ENCODE measurements at places on chromosomes 6 and 20.
A peak's percentile ranks its signal among the peaks of the same experiment; 100 is the strongest.

- ATAC-seq, result no peak
Observed at GRCh38 chr6:112100561-112100960, 13.2 kb downstream of the FAM229B start.

DNA sequence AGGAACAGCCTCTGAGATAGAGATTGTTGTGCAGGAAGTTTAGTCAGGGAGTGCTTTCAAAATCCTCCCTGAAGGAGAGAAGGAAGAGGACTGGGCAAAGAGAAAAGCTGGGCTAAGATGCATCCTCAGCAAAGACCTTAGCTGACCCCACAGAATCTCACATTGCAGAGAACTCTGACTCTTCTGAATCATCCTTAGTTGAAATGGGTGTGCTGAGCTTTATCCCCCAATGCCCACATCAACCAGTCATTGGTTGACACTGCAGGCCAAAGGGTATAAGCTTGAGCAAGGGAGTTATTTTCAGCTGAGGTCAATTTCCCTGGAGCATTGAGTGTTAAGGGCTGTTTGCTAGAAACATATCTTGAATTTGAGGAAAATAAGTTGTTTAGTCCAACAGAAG lies 732.2 kb downstream of the CBLN4 start:
- no peak for ATAC-seq

- ATAC-seq, result no peak
Observed at GRCh38 chr6:37794825-37795224, 24.7 kb upstream of the ZFAND3 start.

DNA sequence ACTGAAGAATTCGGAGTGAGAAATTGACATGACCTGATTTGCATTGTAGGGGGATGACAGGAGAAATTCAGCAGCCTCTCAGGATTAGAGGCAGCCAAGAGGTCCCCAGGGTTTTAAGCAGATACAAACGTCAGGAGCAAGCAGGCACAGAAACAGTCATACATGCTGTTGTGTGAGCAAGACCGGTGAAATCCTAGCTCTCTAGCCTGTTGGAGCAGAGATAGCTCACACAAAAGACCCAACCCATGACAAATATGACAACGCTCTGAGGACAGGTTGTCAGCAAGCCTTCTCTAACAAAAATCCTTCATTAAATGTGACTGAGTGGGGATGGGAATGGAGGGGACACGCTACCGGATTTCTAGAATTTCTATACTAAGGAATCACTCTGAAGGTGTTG lies 23.0 kb upstream of the AKAP12 start:
- no peak for ATAC-seq

DNA sequence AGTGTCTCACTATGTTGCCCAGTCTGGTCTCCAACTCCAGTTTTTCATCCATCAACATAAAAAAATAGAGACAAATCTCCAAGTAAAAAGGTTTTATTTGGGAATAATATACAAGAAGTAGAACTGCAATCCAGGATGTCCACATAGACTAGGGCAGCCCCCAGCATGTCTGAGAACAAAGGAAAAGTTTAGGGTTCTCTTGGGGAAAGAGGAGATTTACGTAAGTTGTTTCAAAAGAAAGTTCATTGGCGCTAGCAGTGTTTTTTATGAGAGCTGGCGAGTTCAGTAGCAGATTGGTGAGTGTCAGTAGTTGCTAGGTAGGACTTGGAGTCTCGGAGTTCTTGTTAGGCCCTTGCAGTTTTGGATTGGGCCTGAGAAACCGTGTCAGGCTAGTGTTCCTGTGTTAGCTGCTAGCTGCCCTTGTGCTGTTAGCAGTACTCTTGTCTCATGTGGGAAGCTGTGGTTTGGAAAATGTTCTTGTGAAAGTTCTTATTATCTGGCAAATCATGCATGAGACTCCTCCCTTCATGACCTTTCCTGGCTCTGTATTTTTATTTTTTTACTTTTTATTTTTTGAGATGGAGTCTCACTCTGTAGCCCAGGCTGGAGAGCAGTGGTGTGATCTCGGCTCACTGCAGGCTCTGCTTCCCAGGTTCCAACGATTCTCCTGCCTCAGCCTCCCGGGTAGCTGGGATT lies 24.7 kb downstream of the TTLL9 start:
- peak; percentile 100 for ATAC-seq

GRCh38 chr6:155499574-155499973 lies 43.9 kb upstream of the NOX3 start:
- ATAC-seq, result no peak

GRCh38 chr6:37555040-37555781 lies 55.5 kb upstream of the CCDC167 start:
- peak; percentile 59 for ATAC-seq

DNA sequence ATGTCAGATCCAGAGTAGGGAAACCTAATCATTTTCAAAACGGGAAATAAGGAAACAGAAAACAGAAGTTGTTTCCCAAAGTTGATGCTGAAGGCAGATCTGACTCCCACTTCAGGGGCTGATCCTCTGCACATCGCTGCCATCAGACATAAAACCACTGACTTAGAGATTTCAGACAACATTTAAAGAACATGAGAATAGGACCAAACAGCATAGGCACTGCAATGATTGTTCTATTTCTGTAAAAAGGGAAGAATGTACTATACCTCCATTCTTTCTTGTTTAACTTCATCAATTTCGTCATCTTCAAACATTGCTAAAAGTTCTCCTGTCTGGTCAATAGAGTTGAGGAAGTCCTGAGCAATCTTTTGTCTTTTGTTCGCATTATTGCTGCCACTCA lies 324.7 kb upstream of the RUNX2 start:
- no peak for ATAC-seq

DNA sequence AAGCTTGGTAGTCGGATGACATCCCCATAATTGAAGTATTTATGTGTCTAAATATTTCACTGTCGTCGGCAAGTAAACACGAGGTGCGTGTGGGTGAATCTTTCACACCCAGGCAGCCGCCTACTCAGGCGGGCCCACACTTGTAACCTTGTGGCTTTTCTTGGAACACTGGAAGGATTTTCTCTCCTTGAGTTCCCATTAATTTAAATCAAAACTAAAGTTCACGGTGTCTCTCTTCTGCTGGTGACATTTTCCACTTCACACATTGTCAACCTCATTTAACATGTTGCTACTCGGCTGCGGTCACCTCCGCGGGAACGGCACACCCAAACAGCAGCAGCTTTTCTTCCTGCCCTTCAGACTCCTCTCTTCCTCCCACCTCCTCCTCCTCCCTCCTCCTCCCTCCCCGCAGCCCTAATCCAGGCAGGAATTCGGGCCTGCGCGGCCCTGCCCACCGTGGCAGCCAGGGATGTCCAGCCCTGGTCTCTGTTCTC lies 336.6 kb downstream of the QKI start:
- ATAC-seq, result no peak

GRCh38 chr6:14616656-14617055 lies 499.1 kb downstream of the CD83 start:
- no peak for ATAC-seq

GRCh38 chr20:37220731-37221130 lies 40.9 kb downstream of the GHRH start:
- no peak for ATAC-seq

GRCh38 chr6:12343440-12344162 lies 53.4 kb downstream of the EDN1 start:
- no peak for ATAC-seq

DNA sequence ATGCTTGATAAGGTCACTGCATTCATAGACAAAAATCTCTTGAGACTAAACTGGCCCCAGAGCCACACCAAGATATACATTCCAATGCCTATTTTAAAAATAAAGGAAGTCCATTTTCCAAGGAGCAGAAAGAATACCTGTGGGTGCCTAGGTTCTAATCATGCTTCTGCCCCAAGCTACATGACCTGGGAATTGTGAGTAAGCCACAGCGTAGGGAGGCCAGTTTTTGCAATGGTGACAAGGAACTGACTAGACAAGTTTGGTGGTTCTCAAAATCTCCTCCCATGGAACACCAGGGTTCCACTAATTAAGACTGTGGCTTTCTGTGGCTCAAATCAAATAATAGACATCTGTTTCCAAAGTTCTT lies 83.3 kb downstream of the GMDS start:
- ATAC-seq, result no peak

DNA sequence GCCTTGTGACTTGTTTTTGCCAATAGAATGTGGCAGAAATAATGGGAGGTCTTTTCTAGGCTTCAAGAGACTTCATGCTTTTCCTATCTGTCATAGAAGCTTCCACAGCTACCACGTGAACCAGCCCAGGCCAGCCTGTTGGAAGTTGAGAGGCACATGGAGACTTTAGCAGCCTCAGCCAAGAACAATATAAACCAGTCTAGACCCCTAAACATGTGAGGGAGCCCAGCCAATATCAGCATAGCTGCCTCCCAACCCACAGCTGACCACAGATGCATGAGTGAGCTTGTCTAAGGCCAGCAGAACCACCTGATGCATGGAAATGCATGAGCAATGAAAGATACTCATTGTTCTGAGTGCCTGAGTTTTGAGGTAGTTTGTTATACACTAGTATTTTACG lies 540.7 kb upstream of the BTBD3 start:
- no peak for ATAC-seq

GRCh38 chr6:153073841-153074240 lies 57.2 kb downstream of the RGS17 start:
- ATAC-seq, result no peak
